ENCODE measurements at places on chromosomes 7 and 10.

- no peak for DNase-seq
These were observed 6.1 kb downstream of the CHST3 start for GRCh38 chr10:71970331-71970730.

DNA sequence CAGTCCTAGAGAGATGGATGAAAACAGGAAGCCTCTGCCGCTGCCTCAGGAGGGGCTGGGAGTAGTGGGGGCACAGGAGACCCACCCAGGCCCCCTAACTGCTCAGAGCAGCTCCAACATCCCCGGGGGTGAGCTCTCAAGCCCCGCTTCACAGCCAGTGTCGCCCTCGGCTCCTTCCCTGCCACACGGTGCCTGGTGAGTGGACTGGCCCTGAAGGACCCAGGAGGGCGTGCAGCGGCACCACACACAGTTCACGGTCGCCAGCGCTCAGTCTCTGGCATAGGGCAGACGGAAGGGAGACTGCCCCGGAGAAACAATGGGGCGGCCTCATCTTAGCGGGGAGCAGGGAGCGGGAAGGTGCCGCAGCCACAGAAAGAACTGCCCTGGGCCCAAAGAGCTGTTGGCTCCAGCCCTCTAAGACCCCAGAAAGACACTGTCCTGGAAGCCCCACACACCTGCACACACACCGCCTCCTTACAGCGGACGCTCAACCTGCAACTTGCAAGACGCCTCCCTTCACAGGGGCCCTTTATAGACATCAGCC lies 1.2 kb downstream of the CLDN15 start:
- DNase-seq = no peak

DNA sequence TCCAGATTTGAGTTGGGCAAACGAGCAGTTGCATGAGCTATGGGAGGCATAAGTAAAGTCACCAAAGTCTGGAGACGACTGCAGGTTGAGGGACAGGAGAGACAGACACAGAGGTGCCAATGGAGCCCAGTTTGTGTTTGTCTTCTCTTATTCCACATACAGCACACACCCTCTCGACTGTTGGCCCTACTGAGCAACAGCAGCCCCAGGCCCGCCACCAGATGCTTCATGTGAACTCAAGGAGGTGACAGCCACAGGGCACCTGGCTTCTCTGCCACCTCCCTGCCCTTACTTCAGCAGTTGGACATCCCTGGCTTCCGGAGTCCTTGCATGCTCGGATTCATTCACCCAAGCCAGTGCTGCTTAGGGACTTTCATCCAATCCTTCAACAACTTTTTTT lies 6.5 kb upstream of the ATOH7 start:
- DNase-seq = no peak

DNA sequence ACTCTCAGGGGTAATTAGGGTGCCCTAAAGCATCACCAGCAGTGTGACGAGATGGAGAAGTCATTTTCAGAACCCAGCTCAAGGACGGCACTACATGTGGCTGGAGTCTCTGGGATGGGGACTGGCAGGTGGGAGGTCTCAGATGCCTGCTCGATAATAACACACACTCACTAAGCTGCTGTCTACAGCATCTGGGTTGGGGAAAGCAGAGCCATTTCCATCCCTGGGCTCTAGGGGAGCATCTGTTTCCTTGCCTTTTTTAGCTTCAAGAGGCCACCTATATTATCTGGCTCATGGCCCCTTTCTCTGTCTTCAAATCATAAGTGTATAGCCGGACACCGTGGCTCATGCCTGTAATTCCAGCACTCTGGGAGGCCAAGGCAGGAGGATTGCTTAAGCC lies 79.6 kb downstream of the SH3PXD2A start:
- DNase-seq = no peak

DNA sequence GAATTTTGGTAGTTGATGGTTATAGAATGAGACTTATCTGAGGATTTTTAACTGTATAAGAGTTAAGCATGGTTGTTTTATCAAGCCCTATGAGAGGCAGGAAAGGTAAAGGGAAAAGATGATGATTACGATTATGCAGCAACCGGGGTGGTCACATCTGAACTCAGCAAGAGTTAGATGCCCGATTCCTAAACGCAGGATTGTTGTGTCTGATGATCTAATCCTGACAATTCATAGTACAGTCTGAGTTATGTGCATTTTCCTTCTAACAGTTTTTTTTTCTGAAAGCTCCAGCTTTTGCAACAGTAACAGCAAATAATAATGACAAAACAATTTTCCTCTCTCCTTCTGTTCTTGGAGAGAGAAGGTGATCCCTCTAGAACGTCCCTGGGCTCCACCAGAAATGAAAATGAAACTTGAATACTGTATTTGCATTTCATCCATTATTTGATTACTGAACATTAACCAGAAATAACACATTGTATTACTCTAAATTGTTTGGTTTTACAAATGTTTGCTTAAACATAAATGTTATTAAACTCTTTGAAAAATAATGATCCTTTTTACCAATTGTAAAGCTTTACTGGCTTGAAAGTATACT lies 176.5 kb upstream of the CCDC6 start:
- DNase-seq = no peak

Measured in ovary (tissue), 10 donors.